ENCODE measurements at places on chromosomes 4 and X.

GRCh38 chr4:139154538-139154937 lies 22.5 kb downstream of the ELF2 start:
- no peak for DNase-seq

GRCh38 chrX:132292793-132293192 lies 73.5 kb upstream of the RAP2C start:
- no peak for DNase-seq

- no peak for DNase-seq
Observed at GRCh38 chrX:149461746-149462145, 43.4 kb downstream of the IDS start.

DNA sequence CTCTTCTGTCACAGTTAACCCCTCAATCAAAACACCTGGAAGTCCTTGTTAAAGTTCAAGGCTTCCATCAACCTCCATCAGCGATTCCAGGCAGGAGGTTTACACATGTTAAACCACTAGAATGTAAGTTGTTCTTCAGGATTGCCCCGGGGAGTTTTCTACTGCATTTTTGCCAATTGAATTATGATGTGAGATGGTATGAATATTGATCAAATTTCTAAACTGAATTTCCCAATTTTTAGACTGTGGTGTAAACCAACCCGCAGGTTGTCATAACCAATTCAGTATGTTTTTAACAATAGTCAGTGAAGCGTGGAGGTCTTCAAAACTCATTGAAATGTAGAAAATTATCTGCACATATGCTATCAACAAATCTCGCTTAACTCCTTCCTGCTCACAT lies 21.2 kb upstream of the TENM3 start:
- no peak for DNase-seq

DNA sequence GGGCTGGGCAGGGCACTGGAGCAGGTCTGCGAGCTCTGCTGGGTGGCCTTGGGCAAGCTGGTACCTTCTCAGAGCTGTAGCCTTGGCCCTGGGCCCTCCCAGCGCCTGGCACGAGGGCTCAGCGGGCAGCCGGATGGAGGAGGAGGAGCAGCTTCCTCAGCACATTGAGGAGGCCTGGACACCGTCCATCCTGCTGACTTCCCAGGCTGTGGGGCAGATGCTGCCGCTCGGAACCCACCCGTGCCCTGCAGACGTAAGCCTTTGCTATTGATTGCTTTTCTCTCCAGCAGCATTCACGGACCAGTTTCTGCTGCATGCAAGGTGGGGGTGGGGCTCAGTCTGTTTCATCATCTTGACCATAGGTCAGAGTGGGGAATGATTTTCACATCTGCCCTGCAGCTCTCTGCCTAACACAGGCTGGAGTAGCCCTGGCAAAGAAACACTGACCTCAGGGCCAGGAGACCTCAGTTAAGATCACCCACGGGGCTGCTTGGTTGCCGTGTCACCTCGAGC lies 80.7 kb upstream of the PSAPL1 start:
- DNase-seq = no peak

DNA sequence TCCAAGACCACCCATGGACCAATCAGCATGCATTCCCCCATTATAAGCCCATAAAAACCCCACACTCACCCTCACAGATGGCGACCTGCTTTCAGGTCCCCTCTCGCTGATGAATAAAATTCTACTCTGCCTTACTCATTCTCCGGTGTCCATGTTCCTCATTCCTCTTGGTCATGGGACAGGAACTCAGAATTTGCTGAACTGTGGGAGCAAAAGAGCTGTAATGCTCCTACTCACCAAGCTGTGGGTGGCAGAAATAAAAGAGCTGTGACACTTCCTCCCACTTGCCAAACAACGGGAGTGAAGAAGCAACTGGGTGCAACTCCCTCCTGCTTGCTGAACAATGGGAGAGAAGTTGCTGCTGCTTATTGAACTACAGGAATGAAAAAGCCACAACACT lies 168.5 kb upstream of the PCDH18 start:
- no peak for DNase-seq

- DNase-seq = no peak
Observed at GRCh38 chr4:29310252-29310651, 1409.9 kb upstream of the PCDH7 start.

- DNase-seq = no peak
Observed at GRCh38 chrX:39835241-39835640, 262.5 kb downstream of the BCOR start.

DNA sequence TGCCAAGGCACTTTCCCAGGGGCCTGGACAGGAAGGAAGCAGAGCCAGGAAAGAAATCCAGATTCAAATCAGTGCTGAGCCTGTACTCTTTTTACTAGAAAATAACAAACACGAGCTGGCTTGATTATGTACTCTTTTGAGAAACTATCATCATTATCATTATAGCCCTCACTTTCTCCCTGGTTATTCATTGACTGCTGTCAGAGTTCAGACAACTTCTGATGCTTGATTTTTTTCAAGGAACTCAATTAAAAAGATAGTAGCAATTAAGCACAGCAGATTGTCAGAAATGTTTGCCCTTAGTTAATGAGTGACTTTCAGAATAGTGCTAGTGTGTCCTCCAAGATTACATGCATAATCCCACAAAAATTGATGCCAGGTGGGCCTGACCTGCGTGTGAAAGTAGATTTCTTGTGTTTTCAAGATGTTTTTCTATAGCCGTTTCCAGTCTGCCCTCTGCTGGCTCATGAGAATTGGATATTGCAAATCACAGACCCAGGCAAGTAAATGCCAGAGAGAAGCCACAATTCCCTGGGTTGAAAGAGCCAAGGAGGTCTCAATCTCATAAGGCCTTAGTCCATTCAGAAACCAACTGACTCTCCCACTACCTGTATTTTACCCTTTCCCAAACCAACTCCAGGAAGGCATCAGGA lies 14.3 kb upstream of the PNPLA4 start:
- no peak for DNase-seq

- no peak for DNase-seq
Observed at GRCh38 chr4:143701365-143701764, 890 bp upstream of the FREM3 start.

- DNase-seq = no peak
Observed at GRCh38 chr4:7201420-7202305, 9.3 kb downstream of the SORCS2 start.

GRCh38 chr4:169307576-169307975 lies 36.8 kb upstream of the SH3RF1 start:
- no peak for DNase-seq

- DNase-seq = no peak
Observed at GRCh38 chr4:138269175-138269574, 27.0 kb upstream of the SLC7A11 start.

DNA sequence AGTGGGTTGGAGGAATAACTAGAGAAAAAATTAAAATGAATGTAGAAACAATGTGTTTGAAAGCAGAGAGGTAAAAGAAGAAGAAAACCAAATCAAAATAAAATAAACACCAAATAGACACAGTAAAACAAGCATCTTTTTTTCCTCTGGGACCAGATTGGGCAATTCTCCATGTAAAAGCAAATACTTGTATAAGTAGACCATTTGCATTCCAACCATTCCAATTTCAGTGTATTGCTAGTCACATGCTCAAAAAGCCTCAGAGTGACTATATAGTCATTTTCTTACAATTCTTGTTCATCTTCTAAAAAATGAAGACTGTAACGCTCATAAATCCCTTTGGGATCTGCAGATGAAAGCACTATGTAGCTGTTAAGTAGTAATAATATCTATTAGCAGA lies 969.5 kb downstream of the PCDH18 start:
- no peak for DNase-seq

DNA sequence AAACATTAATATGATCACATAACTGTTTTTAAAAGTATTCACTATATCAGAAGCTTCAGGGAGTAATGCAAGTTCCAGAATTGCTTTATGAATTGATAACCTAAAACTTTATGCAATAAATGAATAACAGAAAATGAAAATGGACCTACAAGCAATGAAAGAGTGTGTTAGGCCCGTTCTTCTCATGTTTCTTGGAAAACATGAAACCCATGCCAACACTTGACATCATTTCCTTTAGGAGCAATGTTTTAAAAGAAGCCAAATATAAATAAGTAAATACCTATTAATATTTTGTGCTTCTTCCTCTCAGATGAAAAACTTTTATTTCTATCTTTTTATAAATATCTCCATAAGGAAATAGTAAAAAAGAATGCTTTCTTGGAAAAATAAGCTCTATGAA lies 123.0 kb upstream of the GALNT7 start:
- DNase-seq = no peak

DNA sequence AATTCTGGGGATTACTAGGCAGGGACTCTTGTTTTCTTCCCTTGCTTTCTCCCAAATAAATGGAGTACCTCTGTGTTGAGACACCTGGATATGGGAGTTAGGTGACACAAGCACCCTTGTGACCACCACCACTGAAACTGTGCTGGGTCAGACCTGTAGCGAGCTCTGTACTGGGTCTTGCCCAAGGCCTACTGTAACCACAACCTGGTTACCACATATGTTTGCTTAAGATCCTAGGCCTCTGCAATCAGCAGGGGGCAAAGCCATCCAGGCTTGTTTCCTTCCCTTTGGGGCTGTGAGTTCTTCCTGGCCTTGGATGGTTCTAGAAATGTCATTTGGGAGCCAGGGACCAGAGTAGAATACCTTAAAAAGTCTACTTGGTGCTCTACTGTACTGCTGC lies 49.4 kb downstream of the LPAR4 start:
- DNase-seq = no peak

DNA sequence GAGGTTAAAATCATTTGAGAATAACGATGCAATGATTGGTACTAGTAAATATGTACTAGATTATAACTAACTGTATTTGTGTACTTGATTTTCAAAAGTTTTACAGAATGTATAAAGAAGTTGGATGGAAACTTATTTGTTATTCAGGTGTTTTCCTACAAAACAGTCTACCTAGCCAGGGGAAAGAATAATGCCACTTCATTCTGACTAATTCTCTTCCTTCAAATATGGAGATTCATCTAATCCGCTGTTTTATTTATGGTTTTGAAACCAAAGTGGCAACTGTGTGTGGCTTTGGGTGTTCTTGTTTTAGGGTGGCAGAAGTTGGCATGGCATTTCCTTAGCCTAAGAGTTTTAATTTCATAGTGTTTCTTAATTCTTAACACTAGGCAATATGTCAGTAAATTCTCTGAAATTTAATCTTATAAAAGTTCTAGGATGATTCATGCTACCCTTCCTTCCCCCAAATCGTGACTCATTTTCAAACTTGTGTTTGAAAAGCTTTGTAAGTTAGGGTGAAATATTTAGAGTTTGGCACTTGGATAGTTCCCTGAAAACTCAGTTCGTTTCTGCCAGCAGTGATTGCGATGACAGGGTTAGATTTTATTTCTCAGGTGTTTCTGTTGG lies 62.6 kb downstream of the DCLK2 start:
- DNase-seq = no peak

DNA sequence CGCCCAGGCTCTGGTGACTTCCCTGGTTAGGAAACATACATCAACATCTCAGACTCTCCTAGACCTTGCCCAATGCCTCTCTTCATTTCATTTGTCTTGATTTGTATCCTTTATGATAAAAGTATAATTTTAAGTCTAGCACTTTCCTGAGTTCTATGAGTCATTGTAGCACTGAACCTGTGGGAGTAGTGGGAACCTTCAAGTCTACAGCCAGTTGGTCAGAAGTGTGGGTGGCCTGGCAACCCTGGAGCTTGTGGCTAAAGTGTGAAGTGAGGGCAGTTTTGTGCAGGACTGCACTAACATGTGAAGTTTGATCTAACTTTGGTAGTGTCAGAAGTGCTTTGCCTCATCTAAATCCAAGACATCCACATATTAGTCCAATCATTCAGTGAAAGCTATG lies 259.3 kb upstream of the IGFBP7 start:
- DNase-seq = no peak

GRCh38 chrX:34918091-34918736 lies 24.4 kb upstream of the FAM47B start:
- DNase-seq = no peak

Measured in omental fat pad (tissue), 4 donors.